ENCODE measurements at places on chromosomes 5 and 9.

GRCh38 chr5:127186657-127187056 is 103.9 kb upstream of the MEGF10 start:
- peak; percentile 35 for DNase-seq

DNA sequence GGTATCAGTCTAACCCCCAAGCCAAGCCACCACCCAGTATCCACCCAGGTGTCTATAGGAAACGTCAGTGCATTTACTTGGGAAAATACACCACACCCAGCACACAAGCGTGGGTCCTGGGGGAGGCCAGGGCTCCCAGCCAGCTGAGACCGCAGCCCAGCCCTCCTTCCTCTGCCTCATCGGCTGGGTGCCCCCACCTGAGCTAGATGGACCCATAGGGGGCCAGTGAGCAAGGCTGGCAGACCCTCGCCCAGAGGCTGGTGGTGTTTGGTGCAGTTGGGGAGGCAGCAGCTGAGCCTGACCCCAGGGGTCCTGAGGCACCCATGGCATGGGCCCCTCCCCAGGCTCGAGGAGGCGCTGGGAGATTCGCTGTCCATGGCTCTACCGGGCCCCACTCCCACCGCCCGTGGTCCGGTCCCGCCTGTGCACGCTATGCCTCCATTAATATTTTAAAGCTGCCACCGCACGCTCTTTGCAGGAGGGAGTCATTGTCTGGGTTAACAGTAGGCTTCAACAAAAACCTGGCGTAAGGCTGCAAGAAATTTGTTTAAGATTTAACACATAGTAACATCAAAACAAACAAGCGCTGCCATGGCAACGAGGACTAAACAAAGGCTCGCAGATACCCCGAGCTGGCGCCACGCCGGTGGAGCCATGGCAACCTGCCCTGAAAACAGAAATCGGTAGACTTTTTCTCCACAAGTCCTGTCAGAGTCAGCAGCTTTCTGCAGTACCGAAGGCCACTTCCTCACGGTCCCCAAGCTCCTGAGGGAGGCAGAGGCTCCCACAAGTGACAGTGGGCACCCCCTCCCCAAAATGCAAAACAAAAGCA is 20.6 kb downstream of the TPPP start:
- DNase-seq, result peak; percentile 51

DNA sequence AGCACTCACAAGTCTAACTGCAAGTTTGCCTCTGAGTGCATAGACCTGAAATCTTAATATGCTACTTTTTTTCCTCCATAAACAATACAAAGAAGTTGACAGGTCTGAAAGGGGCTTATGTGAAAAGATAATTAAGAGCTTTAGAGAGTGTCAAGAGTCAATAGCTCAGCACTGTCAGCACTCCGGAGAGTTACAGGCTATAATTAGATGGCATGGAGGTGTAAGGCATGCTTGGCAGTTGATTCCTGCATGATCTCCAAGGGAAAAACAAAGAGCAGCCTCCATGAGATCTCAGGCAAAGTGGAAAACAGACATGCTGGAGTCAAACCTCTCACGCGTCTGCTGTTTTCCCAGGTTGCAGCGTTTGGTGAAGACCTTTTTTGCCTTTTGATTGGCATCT is 468.7 kb downstream of the TLE4 start:
- no peak for DNase-seq

DNA sequence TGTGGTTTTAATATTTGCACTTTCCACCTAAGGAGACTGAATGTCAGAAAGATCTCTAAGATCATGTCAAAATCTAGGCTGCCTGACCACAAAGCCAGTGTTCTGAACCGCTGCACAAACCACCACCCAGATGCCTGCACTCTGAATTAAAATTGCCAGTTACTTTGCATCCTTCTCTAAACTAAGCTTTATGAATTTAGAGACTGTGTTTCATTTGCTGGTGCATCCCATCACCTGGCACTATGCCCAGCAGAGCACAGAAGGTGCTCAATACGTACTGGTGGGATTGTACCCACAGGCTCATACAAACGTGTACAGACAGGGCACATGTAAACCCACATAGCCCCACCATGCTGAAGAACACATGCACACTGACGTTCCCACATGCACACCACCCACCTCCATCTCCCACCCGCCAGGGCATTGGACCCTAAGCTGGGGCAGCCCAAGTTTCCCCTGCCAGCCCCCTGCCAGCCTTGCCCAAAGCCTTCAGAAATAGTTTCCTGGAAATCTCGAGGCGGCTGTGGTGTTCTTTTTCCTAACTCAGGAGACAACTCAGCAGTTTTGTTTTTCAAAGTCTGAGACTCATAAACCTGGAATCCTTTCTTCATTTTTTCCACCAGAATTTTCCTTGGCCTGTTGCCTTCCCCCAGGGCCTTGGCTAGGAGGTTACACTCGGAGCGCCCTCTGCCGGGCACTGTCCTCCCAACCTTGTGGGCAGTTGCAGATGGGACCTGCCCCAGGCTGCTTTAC is 9.6 kb upstream of the TRAF1 start:
- peak; percentile 95 for DNase-seq

- DNase-seq, result peak; percentile 40
Measured at GRCh38 chr5:157708866-157709265, 22.4 kb upstream of the THG1L start.

- DNase-seq, result no peak
Measured at GRCh38 chr9:96177719-96178028, 124.3 kb downstream of the HSD17B3 start.

DNA sequence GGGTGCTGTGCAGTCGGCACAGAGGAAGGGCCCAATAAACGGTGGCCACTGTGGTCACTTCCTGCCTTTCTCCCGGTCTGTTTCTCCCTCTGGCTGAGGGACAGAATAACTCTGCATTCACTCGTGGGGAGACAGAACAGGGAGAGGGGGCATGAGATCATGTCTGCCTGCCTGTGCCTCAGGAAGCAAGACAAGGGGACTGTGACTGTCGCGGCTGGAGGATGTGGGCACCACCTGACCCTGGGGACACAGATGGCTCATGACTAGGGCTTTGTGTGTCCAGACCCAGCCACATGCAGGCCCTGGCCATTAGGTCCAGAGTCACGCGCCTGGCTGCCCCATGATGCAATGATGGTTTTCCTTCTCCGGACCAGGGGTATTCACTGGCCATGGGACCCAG is 5.8 kb downstream of the TRUB2 start:
- DNase-seq, result no peak

- DNase-seq, result no peak
Measured at GRCh38 chr5:178113841-178114324, 551 bp downstream of the N4BP3 start.

DNA sequence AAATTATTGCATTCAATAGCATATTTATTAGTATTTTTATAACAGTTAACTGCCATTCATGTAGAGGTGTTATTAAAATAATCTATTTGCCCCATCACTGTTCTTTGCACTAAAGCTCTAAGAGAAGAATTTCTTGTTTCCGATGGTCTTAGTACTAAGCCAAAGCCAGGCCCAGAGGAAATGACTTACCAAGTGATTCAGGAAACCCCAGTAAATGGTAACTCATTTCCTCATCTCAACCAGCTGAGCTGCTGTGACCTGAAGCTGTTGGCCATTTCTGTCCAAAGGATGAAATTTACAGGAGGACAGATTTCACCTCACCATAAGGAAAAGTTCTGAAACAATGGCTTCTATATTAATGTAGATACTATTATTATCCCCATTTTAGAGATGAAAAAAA is 117.0 kb downstream of the PIK3R1 start:
- no peak for DNase-seq

DNA sequence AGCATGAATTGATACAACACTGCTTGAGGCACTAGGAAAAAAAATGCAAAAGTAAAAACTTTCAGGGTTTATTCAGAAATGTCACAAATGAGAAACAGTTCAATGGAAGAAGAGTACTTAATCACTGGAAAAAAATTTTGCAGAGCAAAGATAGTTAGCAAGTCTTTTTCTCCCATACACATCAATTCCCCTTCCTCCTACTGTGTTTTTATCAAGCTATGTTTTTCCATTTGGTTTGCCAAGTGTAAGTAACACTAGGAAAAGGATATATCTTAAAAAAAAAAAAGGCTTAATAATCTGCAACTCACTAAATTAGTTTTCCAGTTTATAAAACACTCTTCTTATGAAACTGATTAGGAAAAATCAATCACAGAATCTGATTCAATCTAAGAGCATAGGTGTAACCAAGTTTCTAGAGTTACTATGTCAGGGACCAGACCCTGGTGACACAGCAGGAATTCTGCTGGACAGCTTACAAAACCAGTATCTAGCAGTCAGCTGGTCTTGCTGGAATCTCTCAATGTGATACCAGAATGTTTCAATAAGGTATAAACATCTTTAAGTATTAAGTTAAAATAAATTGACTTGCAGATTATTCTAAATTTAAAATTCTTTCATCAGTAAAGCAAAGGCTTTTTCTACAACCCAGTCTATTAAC is 34.7 kb downstream of the RNF145 start:
- no peak for DNase-seq

- DNase-seq, result no peak
Measured at GRCh38 chr5:141419074-141419880, 1.6 kb upstream of the PCDHGA11 start.

Data from fibroblast of skin of abdomen (primary cell).